ENCODE measurements at places on chromosomes 1 and 21. TPM values are rescaled to one million over a fixed set of nuclear protein-coding genes. Genes with fewer than 3 reads are reported as not detected.

DNA sequence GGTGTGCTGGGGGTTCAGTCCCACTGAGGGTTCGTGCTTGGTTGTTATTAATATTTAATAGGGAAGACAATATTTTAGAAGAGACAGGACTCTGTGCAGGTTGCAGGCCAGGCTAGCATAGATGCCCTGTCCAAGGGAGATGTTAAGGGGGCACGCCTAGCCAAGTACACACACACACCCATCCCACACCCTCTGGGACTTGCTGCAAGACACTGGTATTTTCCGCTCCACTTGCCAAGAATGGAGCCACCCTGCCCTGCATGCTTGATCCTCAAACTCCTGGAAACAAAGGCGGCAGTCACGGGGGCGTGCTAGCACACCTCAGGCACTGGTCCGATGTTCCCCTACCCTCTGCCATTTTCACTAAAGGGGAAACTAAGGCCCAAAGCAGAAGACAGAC, 99.1 kb downstream of the MRPL37 start:
- no peaks in the 10 kb centered on the region for H3K27me3 ChIP-seq
- no peaks in the 10 kb centered on the region for H3K36me3 ChIP-seq
- DNase-seq: no peak
- no peak overlapping the region for H3K4me3 ChIP-seq
- H3K27ac ChIP-seq: peak overlapping the region; percentile 45
- peaks cover 71% of the 10 kb centered on the region for H3K4me1 ChIP-seq

GRCh38 chr1:101588677-101589076, 351.9 kb downstream of the S1PR1 start:
- DNase-seq: no peak
- H3K4me3 ChIP-seq: no peak overlapping the region
- H3K36me3 ChIP-seq: no peaks in the 10 kb centered on the region
- no peaks in the 10 kb centered on the region for H3K4me1 ChIP-seq

DNA sequence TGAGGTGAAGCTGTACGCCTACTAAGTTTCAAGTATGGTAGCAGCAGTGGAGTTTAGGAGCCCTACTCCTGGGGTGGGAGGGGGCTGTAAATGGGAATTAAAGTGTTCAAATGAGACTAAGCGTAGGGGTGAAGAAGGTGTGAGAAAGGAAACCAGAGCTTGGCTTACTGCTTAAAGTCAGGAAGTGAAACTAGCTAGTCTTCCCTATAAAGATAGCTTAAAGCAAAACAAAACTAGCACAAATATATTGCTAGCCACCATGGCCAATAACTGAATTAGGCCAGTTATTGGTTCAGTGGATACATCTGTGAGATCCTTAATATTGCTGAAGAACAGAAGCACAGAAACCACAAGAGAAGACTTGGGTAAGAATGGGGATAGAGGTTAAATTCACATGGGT, 492.2 kb upstream of the PKN2 start:
- no peak overlapping the region for H3K27ac ChIP-seq
- no peaks in the 10 kb centered on the region for H3K27me3 ChIP-seq
- no peaks in the 10 kb centered on the region for H3K4me1 ChIP-seq
- no peak overlapping the region for H3K4me3 ChIP-seq

DNA sequence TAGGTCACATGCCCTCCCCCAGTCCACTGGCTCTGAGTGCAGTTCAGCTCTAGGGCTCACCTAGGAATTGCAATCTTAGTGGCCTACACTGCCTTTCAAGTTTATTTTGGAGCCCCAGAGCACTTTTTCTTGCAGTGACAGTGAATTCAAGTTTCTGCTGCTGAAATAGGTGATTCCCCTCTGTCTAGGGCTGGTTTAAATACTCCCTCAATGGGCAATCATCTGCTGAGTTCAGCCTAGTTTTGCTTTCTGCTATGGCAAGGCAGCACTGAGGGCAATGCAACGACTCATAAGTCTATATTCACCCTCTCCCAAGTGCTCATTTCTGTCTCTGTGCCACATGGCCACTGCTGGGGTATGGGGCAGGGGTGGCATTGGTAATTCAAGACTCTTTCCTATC, 472.6 kb upstream of the RGS18 start:
- H3K4me1 ChIP-seq: no peaks in the 10 kb centered on the region
- no peak overlapping the region for H3K4me3 ChIP-seq
- no peaks in the 10 kb centered on the region for H3K27me3 ChIP-seq
- H3K27ac ChIP-seq: no peak overlapping the region

DNA sequence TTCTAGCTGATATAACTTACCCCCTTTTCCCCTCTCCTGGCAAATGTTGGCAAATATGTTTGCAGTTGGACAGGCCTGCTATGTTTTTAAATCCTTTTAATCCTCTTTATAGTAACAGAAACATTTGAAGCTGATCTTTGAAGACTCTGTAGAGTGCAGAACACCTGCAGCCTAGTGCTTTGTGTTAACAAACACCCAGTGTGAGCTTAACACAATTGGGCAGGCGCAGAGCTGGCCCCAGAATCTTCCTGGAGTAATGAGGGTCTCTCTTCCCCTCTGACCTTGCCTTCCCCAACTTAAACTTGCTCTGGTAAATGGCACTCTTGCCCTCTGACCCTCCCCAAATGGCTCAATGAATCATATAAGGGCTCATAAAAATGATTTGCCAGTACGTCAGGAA, 247.9 kb upstream of the LYPLAL1 start:
- no peaks in the 10 kb centered on the region for H3K27me3 ChIP-seq
- no peak overlapping the region for H3K27ac ChIP-seq
- H3K4me3 ChIP-seq: no peak overlapping the region
- DNase-seq: no peak
- no peaks in the 10 kb centered on the region for H3K36me3 ChIP-seq

DNA sequence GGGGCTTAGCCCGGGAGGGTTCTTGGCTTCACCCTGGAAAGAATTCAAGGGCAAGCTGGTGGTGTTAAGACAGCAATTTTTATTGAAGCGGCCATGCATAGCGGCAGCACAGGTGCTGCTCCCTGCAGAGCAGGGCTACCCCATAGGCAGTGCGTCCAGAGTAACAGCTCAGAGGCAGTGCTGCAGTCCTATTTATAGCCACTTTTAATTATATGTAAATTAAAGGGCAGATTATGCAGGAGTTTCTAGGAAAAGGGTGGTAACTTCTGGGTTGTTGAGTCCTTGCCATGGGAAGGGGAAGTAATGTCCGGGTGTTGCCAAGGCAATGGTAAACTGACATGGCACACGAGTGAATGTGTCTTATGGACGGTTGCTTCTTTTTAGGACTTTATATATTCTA, 57.0 kb downstream of the VPS26C start:
- no peak overlapping the region for H3K27ac ChIP-seq
- peaks cover 44% of the 10 kb centered on the region for H3K4me1 ChIP-seq
- H3K27me3 ChIP-seq: no peaks in the 10 kb centered on the region
- DNase-seq: no peak
- H3K36me3 ChIP-seq: no peaks in the 10 kb centered on the region

DNA sequence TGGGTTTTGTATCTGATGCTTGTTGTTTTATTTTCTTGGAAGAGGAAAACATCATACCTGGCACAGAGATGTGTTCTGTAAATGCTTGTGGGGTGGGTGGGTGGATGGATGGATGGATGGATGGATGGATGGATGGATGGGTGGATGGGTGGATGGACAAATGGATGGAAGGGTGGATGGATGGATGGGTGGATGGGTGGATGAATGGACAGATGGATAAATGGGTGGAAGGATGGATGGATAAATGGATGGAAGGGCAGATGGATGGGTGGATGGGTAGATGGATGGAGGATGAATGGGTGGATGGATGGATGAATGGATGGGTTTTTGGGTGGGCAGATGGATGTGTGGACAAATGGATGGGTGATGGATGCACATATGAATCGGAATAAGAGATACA, 111.5 kb downstream of the PDE9A start:
- no peak overlapping the region for H3K27ac ChIP-seq
- H3K27me3 ChIP-seq: no peaks in the 10 kb centered on the region
- H3K36me3 ChIP-seq: no peaks in the 10 kb centered on the region
- H3K4me3 ChIP-seq: no peak overlapping the region
- H3K4me1 ChIP-seq: no peaks in the 10 kb centered on the region
- DNase-seq: no peak

DNA sequence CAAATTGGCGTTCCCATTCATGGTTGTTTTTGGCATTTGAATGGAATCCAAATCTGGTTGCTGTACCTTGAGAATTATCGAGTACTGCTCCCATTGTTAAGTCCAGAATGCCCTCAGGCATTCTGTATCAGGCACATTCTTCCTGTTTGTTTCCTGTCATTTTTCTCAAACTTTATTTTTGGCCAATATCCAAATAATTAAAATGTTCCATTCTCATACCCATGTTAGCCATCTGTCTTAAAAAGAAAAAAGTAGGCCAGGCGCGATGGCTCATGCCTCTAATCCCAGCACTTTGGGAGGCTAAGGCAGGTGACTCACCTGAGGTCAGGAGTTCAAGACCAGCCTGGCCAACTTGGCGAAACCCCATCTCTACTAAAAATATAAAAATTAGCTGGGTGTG, 29.3 kb upstream of the SHISA4 start:
- H3K4me3 ChIP-seq: no peak overlapping the region
- H3K4me1 ChIP-seq: peaks cover 4% of the 10 kb centered on the region
- no peaks in the 10 kb centered on the region for H3K36me3 ChIP-seq
- no peak overlapping the region for H3K27ac ChIP-seq
- no peak for DNase-seq

GRCh38 chr1:34066981-34067603, 97.9 kb downstream of the CSMD2 start:
- H3K27ac ChIP-seq: no peak overlapping the region
- no peak overlapping the region for H3K4me3 ChIP-seq
- no peaks in the 10 kb centered on the region for H3K4me1 ChIP-seq
- no peaks in the 10 kb centered on the region for H3K36me3 ChIP-seq
- H3K27me3 ChIP-seq: no peaks in the 10 kb centered on the region

GRCh38 chr21:44846485-44847260, 26.8 kb downstream of the PTTG1IP start:
- peaks cover 27% of the 10 kb centered on the region for H3K4me1 ChIP-seq
- H3K27me3 ChIP-seq: peaks cover 13% of the 10 kb centered on the region
- peak overlapping the region; percentile 26 for H3K27ac ChIP-seq
- no peak for DNase-seq
- H3K4me3 ChIP-seq: peak overlapping the region; percentile 32

- no peaks in the 10 kb centered on the region for H3K36me3 ChIP-seq
- H3K27ac ChIP-seq: no peak overlapping the region
These were observed 18.9 kb upstream of the COL6A2 start for GRCh38 chr21:46078978-46079351.

DNA sequence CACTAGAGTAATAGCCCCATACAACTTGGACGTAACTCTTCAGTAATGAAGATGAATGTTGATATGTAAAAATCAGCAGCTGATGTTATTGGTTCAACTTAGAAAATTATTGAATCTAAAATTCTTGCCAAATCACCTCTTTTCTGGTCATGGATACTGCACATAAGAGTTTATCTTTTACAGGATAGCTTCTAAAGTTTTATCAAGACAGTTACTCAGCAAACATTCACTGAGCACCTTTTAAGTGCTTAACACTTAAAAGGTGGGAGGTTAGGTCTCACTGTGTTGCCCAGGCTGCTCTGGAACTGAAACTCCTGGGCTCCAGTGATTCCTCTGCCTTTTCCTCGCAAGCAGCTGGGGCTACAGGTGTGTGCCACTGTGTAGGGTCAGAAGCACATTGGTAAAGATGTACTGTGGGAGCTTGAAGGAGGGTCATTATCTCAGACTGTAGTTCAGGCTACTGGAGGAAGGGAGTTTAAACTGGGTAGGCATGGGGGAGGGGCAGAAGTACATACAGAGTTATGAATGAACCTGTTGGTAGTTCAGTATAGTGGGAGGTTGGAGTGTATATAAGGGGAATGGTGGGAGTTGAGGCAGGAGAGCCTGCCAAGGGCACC, 2.0 kb downstream of the MPZL1 start:
- H3K4me1 ChIP-seq: peaks cover 23% of the 10 kb centered on the region
- H3K27me3 ChIP-seq: no peaks in the 10 kb centered on the region

DNA sequence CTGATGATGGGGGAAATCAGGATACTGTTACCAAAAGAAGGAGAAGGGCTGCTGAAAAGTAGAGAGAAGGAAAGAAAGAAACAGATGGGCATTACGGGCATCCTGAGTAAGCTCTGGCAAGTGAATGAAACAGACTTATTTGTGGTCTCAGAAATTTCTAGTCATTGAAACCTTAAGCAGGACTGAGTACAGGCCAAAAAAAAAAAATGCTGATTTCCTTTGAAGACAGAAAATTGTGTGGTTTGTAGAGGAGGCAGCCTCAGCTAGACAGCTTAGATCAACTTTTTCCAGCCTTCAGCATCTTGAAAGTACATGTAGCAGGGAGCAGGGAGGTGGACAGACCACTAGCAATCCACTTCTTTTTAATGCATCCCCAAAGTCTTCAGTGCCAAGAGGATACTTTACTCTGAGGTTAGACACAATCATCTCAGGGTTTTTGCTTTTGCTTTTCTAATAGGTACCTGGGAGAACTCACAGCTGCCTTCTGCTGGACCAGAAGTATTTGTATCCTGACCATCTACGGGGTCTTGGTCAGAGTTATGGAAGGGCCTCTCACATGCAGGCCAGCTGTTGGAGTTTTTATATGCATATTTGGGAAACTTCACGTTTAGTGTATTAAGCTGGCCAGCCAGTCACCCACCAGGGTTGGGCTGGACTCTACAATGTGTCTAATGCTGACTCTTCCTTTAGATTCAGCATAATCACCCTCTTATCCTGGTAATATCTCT, 10.6 kb upstream of the CAPZB start:
- H3K4me3 ChIP-seq: no peak overlapping the region
- H3K27ac ChIP-seq: peak overlapping the region; percentile 77
- no peaks in the 10 kb centered on the region for H3K36me3 ChIP-seq
- no peaks in the 10 kb centered on the region for H3K27me3 ChIP-seq
- H3K4me1 ChIP-seq: peaks cover 21% of the 10 kb centered on the region

GRCh38 chr21:37199057-37199924, 67.8 kb downstream of the VPS26C start:
- DNase-seq: no peak
- H3K4me1 ChIP-seq: peaks cover 18% of the 10 kb centered on the region
- H3K27me3 ChIP-seq: no peaks in the 10 kb centered on the region
- peaks cover 28% of the 10 kb centered on the region for H3K36me3 ChIP-seq
- no peak overlapping the region for H3K27ac ChIP-seq

GRCh38 chr1:204438628-204439027, 27.0 kb upstream of the PPP1R15B start:
- H3K27ac ChIP-seq: peak overlapping the region; percentile 89
- no peaks in the 10 kb centered on the region for H3K36me3 ChIP-seq
- H3K4me1 ChIP-seq: peaks cover 30% of the 10 kb centered on the region
- H3K27me3 ChIP-seq: no peaks in the 10 kb centered on the region
- DNase-seq: peak; percentile 80
- no peak overlapping the region for H3K4me3 ChIP-seq

GRCh38 chr1:17606826-17607440, 67.4 kb downstream of the ARHGEF10L start:
- no peak overlapping the region for H3K4me3 ChIP-seq
- no peak for DNase-seq
- H3K27me3 ChIP-seq: no peaks in the 10 kb centered on the region

Gene TBX19
- total RNA-seq: 0.36 TPM

Gene APCS
- 1.5 TPM for total RNA-seq

Gene PCP4L1
- not detected for total RNA-seq

Gene TMEM52
- total RNA-seq: 43.3 TPM

Gene HSPB7
- total RNA-seq: 667 TPM

Gene ELF3
- total RNA-seq: 0.73 TPM

Gene PTGS2
- total RNA-seq: 0.23 TPM

Gene MAB21L3
- total RNA-seq: 0.07 TPM
